Right renal pelvis (tissue), 4 donors: ENCODE measurements at places on chromosomes 16 and 17.

DNA sequence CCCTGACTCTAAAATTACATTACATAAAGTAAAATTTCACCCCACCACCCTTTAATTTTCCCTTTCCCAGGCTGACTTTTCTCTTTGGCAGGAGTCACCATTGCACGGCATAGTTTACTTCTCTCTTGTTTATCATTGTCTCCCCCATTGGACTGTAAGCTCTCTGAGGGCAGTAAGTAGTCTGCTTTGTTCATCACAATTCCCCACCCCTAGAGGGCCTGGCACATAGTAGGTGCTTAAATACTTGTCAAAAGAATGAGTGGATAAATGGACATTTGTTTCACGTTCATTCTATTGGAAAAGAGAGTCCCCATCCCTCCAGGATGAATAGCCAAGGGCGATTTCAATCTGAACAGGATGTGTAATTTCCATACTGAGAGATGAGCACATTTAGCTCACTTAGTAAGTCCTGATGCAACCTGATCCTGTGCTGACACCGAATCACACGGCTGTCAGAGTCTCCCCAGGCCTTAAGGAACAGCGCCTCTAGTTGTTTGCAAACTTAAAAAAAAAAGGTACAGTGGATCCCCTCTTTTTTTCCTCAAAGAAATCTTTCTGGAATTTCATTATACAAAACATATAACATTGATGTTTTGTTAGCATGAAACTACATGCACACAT lies 54.0 kb downstream of the AKAP1 start:
- DNase-seq, result no peak

DNA sequence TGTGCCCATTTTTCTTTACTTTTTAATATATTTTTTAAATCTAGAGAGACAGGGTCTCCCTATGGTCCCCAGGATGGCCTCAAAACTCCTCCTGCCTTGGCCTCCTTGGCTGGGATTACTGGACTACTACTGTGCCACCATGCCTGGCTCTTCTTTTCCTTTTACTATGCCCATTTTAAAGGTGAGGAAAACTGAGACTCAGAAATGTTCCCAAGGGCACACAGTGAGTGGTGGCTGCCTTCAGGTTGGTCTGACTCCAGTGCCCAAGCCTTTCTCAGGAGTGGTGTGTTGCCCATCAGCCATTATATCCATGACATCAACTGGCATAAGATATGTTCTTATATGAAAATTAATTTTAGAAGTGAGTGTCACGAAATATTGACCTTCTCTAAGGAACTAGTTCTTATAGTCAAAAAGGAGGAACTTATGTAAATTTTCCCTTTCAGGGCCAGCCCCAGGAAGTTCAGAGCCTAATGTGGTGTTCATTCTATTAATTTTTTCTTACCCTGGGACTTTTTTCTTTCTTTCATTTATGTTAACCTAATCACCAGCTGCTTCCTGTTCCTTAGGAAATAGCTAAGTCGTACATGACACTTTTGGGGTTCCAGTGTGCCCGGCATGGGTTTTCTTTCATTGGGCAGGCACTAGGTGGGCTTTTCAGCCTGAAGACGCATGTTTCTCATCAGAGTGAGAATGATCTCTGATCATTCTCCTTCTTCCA lies 17.9 kb upstream of the SPN start:
- no peak for DNase-seq

DNA sequence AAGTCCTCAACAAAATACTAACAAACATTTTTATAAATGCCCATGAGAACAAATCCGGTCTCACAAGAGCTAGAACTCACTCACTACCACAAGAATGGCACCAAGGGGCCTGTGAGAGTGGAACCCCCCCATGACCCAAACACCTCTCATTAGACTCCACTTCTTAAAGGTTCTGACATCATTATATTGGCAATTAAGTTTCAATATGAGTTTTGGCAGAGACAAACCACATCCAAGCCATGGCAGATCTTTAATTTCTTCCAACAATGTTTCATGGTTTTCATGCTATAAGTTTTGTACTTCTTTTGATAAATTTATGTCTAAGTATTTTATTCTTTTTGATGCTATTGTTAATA lies 30.0 kb upstream of the ATP2A3 start:
- no peak for DNase-seq

GRCh38 chr17:27466743-27467375 lies 10.6 kb downstream of the KSR1 start:
- DNase-seq, result no peak

GRCh38 chr17:49252148-49252695 lies 21.6 kb upstream of the PHOSPHO1 start:
- DNase-seq, result no peak

GRCh38 chr17:32626379-32626791 lies 139.6 kb downstream of the CDK5R1 start:
- no peak for DNase-seq
